Activated T-cell treated with anti-CD3 and anti-CD28 coated beads for 48 hours (primary cell): ENCODE measurements at places on chromosomes 7 and 10.

DNA sequence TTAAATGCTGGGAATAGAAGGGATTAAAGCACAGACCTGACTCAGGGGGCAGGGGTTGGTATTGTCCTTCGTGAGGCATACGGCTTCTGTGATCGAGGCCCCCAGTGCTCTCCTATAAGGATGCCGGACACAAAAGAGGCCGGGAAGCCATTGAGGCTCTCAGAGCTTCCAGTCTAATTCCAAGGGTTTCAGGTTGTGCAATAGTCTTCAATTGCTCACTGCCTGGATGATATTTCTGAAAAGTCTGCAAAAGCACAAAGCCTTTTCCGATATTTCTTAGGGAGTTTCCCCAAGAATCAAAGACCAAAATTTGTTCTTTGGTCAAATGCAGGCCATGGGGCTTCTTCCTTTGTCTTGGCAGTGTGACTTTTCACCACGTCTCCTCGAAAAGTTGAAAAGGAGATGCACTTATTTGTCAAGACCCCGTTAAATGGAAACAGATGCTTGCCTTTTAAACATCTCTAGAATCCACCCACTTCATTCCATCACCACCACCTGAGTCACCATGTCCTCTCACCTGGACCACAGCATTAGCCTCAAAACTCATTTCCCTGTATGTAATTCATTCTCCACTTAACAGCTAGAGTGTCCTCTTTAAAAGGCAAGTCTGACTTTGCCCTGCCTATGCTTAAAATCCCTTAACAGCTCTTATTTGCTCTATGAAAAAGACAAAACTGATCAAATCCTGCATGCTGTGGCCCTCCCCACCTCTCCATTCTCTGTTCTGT, 134.8 kb upstream of the NAMPT start:
- no peak for DNase-seq

DNA sequence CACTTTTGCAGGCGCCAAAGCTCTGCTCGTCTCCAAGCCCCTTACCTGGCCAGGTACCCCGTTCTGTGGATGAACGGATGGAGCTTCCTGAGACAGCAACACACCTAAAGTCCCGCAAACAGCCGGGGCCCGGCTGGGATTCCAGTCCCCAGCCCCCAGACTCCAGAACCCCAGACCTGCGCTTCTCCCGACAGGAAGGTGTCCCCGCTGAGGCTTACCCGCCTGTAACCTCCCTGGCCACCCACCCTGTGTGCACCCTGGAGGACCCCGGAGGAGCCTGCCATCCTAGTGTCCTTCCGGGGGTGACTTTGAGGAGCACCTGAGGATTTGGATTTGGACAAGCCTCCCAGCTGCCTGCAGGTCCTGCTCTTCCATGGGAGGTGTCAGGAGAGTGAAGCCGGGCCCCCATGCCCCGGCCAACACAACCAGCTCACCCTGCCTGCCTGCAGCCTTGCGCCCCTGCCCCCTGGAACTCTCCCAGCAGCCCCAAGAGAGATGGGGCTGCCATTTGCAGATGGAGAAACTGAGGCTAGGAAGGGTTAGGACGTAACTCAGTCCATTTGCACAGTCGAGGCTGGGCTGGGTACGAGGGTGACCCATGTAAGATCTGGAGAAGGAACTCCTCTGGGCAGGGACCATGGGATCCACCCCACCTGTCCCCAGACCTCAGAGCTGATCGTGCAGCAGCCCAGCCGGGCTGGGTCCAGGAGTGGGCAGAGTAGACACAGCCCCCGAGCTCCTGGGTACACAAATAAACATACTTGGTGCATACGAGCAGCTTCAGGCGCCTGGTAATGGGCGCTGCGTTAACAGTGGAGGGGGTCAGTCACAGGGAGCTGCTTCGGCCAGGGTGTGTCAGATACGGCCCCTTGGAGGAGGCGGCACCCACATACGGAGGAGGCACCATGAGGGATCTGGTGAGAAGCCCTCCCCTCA, 31.9 kb downstream of the UNCX start:
- no peak for DNase-seq

DNA sequence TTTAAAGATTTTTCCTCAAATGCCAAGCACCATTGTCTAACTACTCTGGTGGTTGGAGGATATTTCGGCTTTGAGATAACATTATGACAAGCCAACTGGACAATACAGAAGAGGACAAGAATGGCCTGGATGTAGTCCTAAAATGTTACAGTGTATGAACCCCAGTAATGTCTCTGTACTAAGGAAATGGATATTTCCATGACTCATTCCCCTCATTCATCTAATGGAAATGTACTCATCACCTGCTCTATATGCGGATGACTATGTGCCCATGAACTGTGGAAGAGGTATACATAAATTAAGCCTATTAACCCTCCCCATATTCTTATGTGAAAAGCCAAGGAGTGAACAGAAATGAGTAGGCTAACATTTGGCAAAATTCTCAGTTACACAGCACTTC, 207.9 kb downstream of the CACNA2D1 start:
- no peak for DNase-seq

DNA sequence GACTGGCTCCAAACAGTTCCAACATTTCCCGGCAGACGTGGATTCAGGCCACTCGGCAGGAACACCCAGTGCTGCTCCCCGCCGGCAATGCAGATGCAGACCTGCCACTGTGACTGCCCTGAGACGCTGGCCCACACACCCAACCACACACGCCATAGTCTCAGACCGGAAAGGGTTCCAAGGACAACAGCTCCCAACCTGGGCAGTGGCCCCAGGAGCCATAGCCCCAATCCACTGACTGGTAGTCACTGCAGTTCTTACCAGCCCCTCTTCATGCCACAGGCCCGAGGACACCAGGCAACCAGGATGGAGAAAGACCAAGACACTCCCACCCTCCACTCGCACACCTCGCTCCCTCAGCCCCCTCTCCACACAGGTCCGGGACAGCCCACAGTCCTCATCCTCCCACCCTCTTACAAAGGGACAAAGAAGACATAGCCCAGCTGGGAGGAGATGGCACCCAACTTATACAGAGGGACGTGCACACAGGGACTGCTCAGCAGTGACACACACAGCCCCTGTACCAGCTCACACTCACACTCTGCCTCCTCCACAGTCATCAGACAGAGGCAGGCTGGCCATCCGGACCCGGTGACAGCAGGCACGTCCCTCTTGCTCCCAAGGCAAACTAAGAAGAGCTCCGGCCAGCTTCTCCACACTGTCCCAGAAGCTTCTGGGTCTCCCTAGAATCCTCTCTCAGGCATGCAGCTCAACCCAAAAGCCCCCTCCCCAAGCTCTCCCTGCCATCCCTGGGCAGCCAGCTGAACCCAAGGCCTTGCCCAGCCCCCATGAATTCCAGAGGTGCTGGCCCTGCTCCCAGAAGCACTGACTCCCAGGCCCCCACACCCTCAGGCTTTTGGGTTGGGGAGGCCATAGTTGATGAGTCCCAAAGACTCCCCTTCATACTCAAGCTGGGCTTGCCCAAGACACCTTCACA, 24.8 kb downstream of the KCNH2 start:
- no peak for DNase-seq

- DNase-seq: no peak
These were observed 956.7 kb downstream of the CCSER2 start for GRCh38 chr10:85284778-85285770.

DNA sequence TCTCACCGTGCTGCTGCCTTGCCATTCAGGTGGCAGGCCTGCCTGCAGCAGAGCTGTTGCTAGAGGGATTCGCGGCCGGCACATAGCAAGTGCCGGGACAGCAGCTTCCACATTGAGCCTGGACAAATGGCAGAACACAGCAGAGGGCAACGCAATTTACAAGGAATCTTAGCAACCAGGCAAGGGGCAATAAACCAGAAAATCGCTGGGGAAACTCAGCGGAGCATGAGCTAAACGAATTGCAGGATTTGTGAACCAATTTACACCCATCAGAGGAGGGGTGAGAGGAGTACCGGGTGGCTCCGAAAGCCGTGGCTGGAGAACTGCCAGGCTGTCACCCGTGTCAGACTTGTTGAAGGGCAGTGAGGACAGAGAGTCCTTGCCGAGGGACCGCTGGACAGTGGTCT, 58.6 kb upstream of the LOXL4 start:
- no peak for DNase-seq

DNA sequence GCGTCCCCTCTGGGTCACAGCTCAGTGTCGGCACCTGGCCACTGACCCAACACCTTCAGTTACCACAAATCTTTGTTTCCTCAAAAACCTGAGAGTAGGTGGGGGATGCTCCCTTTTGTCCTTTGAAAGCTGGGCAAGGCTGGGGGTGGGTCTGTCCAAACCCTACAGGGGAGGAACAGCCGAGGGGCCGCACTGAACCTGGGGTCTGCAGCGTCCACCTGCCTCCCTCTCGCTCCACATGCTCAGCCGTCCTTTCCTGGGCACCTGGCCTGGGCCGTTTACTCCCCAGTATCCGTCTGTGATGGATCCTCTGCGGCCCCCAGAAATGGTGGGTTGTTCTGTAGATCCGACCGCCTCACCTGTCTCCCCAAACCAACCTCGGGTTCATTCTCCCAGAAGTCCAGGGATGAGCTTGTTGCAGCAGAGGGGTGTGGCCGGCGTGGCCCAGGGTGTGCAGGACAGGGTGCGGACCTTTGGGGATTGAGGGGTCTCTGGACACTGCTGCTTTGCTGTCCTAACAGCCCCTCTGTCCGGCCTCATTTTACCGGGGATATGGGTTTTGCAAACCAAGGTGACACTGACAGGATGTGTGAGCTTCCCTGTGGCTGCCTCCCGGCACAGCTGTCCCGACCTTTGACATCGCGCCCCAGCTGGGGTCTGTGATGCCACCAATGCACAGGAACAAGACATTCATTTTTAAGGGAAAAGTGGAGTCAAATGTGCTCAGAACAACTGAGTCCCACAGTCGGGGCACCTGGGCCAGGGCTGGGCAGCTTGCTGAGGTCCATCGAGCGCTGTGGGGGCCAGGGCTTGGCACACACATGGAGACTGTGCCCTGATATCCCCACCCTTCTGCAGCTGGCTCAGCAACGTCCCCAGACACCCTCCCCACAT, 115.9 kb downstream of the VIPR2 start:
- no peak for DNase-seq

DNA sequence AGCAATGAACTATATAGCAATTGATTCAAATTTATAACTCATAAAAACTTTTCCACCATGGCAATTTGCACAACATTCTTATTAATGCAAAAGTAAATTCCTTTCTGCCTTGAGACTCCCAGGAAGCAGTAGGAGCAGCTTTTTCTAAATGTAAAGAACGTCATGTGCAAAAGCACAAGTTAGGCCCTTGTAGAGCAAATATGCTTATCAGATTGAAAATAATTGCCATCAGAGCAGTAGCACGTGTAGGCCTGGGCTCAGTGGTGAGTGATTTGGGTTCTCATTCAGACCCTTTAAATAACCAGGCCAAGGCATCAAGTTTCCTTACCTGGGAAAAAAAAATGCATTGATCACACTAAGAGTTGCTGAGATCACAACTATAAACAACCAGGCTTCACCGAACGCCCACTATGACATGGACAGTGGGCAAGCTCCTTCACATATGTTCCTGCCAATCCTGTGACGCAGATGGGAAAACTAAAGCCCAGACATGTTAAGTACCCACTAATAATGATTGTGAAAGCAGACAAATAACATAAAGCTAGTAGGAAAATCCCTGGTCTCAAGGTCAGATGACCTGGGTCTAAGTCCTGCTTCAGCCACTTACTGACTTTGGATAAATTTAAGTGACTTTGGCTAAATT, 22.1 kb upstream of the SAR1A start:
- no peak for DNase-seq

- no peak for DNase-seq
These were observed 129.0 kb upstream of the TCF7L2 start for GRCh38 chr10:112821038-112821437.

DNA sequence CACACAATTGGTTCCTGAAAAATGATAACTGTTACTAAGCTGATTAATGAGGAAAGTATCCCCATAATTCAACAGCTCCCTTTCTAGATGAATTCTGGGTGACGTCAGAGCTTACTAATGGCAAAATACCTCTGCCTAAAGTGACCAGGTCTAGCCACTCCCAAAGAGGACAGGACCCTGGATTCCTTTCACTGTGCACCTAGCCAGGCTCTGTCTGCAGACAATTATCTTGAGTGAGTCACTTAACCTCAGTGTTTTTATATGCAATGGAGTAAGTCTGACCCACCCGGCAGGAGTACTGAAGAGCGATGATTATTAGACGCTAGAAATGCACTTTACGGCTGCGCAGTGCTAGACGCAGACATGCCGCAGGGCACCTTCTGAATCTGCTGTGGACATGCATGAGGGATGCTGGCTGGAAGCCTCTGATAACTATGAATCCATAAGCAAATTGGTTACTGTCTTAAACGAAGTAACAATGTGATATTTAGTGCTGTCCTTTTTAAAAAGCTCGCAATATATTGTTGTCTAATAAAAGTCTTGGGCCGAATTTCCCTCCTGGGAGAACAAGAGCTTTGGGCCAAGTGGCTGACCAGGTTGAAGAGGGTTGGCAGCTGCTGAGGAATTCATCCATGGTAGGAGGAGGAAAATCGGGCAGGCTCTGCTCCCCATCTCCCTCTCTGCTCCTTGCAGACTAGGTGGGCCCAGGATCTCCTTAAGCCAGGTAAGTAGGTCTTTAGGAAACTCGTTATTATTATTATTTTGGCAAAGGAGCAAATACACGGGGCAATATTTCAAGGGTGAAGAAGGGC, 4.6 kb upstream of the INPP5A start:
- DNase-seq: no peak

DNA sequence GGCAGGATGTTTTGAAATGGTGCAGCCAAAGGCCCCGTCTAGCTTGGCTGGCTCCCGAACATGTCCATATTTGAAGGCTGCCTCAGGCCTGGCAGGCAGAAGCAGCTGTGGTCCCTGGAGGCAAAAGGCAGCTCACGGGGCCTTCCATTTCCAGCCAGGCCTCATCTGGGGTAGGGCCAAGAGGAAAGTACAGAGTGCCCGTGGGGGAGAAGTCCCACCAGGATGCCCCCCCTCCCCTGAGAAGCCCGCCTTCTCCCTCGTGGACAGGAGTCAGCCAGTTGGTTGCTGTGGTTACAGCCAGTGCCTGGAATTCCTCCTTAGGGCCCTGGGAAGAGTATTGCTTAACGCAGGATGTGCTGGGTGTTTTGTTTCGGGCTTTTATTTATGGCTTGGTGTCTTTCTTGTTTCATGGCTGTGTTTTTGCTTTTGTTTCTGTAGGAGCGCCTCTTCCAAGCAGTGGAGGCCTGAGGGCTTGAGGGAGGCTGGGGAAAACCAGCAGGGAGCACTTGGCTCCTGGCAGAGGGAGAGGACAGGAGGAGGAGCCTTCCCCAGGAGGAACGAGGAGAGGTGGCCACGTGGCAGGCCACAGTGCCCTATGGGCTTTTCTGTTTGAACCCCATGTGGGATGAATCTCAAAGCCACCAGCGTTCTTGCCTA, 45.4 kb downstream of the CHST3 start:
- DNase-seq: no peak

DNA sequence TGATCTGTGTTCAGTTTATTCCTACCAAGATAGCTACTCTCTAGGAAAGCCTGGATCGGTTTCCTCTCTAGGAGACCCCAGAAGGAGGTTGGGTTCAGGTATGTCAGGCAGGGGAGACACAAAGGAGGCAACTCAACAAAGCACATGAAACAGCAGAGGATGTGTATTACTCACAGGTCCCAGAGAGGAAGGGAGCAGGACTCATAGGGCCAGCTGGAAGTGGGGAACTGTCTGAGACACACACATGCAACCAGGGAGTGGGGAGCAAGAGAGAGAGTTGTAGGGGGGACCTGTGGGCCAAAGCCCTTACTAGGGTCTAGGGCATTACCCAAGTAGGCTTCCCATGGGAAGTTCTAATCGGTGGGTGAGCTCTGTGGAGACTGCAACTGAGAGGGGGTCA, 10.2 kb upstream of the NRP1 start:
- no peak for DNase-seq

- DNase-seq: no peak
These were observed 6.5 kb downstream of the ELFN1 start for GRCh38 chr7:1676550-1677078.

- DNase-seq: no peak
These were observed 576.1 kb upstream of the LRRTM3 start for GRCh38 chr10:66349726-66350125.

GRCh38 chr7:85725026-85725425, 538.2 kb upstream of the SEMA3D start:
- DNase-seq: no peak
